ENCODE measurements at places on chromosomes 2 and 18.

GRCh38 chr2:17616405-17616804, 75.9 kb downstream of the VSNL1 start:
- no peak for DNase-seq

DNA sequence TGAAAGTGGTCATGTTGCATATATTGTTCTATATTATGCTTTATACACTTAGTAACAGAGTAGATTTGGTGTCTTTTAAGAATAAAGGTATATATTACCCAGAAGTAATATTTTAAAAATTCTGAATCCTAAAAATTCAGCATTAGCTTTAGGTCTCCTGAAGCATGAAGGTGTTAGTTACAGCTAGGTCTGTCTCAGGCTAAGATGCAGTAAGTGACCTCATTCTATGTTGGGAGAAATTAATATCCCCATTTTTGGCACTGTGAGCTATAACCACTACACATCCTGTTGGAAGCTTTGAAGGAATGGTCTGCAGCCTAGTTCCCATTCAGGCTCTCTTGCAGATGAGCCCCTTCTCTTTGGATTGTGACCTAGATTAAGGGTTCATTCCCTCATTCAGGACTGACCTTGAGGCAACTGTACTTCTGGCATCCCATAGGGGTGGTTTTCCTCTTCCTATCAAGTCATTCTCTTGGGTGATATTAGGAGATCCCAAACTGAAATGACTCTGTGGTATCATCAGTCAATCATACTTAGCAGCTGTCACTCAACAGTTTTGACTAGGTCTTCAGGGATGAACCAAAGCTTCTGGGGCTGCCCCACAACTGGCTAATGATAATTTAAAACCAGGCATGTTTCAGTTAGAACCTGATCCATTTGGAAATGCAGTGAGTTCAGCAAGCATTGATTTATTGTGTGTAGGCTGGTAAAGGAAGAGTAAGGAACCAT, 117.7 kb downstream of the GPD2 start:
- DNase-seq, result no peak

DNA sequence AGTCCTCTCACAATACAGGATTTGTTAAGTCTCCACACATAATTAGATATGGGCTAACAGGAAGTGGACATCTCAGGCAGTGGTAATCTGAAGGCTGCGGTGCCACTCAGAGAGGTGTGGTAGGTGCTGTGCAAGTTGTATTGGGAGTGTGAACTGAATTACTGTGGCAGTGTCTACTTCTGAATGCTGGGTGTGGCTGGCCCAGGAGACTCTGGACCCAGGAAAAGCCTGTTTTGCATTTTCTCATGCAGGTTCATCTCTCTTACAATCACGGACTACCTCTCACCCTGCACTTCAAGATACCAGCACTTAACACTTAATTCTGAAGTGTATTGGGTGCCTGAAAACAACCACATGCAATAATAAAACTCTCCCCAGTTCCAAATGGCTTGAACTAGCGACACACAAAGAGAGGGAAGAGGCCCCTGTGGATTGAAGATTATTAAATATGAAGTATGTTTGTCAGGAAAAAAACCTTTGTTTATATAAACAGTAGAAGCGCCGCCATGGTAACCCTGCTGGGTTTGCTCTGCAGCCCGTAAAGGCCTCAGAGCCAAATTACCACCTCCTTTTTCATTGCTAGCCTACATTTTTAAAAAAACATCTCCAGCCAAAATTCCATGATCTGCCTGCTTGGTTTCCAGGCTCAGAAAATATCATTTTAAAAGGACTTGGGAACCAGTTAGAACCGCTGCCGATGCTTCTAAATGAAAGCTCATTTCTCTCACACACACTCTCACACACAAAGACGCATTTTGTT, 77.5 kb downstream of the GFPT1 start:
- DNase-seq, result no peak

- no peak for DNase-seq
Observed at GRCh38 chr2:174690026-174690425, 74.2 kb downstream of the CHRNA1 start.

DNA sequence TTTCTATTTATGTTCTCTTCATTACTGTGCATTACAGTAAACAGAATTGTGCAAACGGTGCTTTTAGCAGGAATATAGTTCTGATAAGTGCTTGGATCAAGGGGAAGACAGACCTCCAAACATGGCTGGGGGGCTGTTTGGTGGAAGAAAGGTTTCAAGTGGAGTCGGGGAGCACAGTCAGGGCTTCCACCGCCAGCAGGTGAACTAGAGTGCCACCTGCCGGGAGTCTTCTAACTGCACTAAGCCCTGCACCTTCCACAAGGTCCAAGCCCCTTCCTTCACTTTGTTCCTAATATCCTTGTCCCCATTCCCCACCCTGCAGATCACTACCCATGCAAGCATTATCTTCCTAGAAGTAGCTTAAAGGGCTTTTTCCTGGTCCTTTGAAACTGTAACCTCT, 11.1 kb downstream of the ONECUT2 start:
- DNase-seq, result no peak

DNA sequence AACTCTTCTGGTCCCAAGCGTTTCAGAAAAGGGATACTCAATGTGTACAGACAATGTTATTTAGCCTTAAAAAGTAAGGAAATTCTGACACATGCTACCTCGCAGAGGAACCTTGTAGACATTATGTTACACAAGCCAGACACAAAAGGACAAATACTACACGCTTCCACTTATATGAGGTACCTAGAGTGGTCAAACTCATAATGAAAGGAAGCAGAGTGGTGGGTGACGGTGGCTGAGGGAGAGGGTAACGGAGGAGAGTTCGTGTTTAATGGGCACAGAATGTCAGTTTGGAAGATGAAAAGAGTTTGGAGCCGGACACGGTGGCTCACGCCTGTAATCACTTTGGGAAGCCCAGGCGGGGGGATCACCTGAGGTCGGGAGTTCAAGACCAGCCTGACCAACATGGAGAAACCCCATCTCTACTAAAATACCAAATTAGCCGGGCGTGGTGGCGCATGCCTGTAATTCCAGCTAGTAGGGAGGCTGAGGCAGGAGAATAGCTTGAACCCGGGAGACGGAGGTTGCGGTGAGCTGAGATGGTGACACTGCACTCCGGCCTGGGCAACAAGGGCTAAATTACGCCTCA, 1.4 kb downstream of the MCM6 start:
- no peak for DNase-seq

- no peak for DNase-seq
Observed at GRCh38 chr2:239143858-239144712, 256.7 kb downstream of the HDAC4 start.
